Fibroblast of lung (primary cell): ENCODE measurements at places on chromosomes 7 and 10.

- no peak overlapping the region for H3K4me3 ChIP-seq
- H3K36me3 ChIP-seq: no peaks in the 10 kb centered on the region
- no peak for DNase-seq
- no peaks in the 10 kb centered on the region for H3K4me1 ChIP-seq
- H3K27me3 ChIP-seq: no peaks in the 10 kb centered on the region
Observed at GRCh38 chr10:66823301-66823700, 102.5 kb upstream of the LRRTM3 start.

DNA sequence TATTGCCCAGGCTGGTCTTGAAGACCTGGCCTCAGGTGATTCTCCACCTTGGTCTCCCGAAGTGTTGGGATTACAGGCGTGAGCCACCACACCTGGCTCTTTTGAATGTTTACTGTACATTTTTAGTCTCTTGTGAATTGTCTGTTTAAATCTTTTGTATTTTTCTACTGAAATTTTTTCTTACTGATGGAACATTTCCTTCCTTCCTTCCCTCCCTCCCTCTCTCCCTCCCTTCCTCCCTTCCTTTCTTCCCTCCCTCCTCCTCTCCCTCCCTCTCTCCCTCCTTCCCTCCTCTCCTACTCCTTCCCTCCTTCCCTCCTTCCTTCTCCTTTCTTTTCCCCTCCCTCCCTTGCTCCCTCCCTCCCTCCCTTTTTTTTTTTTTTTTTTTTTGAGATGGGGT is 58.0 kb downstream of the DAGLB start:
- H3K36me3 ChIP-seq: peaks cover 16% of the 10 kb centered on the region
- no peak for DNase-seq
- no peak overlapping the region for H3K4me3 ChIP-seq
- no peaks in the 10 kb centered on the region for H3K27me3 ChIP-seq
- peaks cover 20% of the 10 kb centered on the region for H3K4me1 ChIP-seq

- no peaks in the 10 kb centered on the region for H3K36me3 ChIP-seq
- H3K4me3 ChIP-seq: no peak overlapping the region
- no peaks in the 10 kb centered on the region for H3K27me3 ChIP-seq
Observed at GRCh38 chr7:139681463-139681755, 96.4 kb downstream of the HIPK2 start.

- H3K36me3 ChIP-seq: no peaks in the 10 kb centered on the region
- H3K4me3 ChIP-seq: peak overlapping the region; percentile 6
- DNase-seq: peak; percentile 99
Observed at GRCh38 chr7:84412161-84412969, 217.8 kb upstream of the SEMA3A start.

DNA sequence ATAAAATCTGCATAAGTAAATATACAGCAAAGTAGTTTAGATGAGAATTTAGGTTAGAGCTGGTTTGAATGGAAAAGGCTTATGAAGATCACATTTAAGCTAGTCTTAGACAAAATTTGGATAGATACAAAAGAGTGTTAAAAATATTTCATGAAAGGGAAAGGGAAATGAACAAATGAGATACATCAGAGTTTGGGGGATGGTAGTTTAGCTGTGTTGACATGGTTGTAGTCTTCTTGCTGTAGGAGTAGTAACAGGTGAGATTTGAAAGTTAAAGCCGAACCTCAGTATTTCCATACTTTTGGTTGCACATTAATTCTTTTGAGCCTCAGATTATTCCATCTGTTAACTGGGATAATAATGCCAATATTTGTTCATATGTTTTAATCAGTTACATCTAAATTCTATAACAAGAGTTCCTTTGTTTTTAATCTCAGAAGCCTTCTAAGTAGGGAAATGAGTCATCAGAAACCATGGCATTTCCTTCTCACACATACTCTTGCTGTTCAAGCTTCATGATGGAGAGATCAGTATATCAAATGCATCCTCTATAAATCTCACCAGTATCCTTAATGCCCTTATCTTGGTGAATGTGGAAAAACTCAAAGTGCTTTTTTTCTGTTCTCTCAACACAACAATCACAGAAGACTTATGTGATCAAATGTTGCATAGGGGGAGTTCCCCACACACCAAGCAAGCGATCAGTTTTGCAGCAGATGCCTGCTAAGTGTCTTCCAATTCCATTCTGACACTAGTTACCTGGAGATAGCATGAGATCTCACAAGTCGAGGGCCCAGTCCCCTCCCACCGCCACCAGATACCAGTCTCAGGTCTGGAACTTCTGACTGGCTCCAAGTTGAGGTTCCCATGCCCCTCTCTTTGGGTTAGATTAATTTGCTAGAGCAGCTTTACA is 84.7 kb downstream of the MAPK8 start:
- peak; percentile 83 for DNase-seq
- H3K36me3 ChIP-seq: no peaks in the 10 kb centered on the region
- H3K27ac ChIP-seq: no peak overlapping the region
- H3K27me3 ChIP-seq: no peaks in the 10 kb centered on the region
- H3K4me3 ChIP-seq: no peak overlapping the region

DNA sequence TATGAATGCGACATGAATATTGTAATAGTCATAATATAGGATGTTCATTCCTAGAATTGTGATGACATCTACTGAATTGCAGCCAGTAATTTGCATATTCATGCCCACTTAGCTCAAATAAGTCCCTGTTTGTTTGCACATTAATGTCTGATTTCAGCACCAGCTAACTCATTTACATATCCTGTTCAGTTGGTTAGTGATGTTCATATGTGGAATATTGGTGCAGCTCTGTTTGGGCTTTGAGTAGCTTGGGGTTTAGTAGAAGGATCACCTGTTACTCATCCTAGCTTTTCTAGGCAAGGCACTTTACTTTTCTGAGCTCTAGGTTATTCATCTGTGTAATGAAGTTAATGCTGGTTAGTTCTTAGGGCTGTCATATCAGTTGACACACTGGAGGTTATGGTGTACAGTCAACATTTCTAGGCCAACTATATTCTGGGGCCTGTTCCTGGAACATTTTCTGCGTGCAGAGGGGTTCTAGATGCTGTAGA is 238.4 kb downstream of the EXOC4 start:
- no peaks in the 10 kb centered on the region for H3K36me3 ChIP-seq
- DNase-seq: no peak
- H3K4me1 ChIP-seq: no peaks in the 10 kb centered on the region
- no peaks in the 10 kb centered on the region for H3K27me3 ChIP-seq
- H3K27ac ChIP-seq: no peak overlapping the region
- H3K4me3 ChIP-seq: no peak overlapping the region

GRCh38 chr10:125149036-125149679 is 11.2 kb downstream of the CTBP2 start:
- H3K27ac ChIP-seq: peak overlapping the region; percentile 88
- H3K36me3 ChIP-seq: no peaks in the 10 kb centered on the region
- peaks cover 48% of the 10 kb centered on the region for H3K4me1 ChIP-seq
- H3K27me3 ChIP-seq: no peaks in the 10 kb centered on the region
- DNase-seq: peak; percentile 77

DNA sequence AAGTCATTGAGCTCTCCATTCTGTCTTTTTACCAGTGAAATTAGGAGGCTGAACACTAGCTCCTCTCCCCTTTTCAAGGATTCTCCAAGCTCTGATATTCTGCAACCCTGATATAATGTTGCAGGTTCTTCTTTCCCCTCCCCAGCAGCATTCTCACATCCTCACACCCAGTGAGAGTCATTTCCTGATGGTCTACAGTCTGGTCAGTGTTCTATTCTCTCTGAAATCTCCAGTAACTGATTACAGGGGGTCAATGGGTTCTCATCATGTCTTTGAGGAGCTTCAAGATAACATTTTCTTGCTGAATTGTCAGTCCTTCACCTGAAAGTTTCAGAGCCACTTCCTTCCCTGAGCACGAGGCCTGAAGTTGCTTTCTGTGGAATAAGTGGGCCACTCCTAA is 299.4 kb downstream of the PTEN start:
- H3K36me3 ChIP-seq: no peaks in the 10 kb centered on the region
- no peak overlapping the region for H3K27ac ChIP-seq
- no peak overlapping the region for H3K4me3 ChIP-seq
- peaks cover 12% of the 10 kb centered on the region for H3K4me1 ChIP-seq
- no peak for DNase-seq

DNA sequence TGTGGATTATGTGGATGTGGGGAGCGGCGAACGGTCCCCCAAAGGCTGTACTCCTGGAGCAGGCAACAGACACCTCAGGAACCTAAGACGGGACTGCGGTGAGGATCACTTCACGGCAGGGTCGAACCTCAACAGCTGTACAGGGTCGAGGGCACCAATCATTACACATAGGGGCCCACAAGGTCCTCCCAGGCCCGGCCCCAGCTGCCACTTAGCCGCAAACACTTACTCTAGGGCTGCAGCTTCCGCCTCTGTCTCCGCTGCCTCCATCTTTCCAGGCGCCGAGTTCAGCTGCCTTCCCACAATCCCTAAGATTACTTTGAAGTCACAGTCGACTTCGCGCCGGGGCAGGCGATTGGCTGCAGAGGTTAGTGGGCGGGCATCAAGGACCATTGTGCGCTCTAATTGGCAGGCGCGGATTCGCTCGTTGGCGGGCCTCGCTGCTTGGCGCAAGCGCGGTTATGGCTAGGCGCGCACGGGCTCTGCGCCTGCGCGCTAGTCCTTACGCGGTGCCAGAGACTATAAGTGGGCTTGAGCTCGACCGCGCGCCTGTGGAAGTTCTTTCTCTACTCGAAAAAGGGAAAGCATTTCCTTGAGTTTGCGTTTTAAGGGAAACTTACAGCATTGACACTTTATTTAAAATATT is at the start of gene ZWINT:
ZWINT (minus strand) TSS at position 293 of the 646 bp plus-strand sequence; CDS start at position 270, 23 bp downstream.
- H3K27ac ChIP-seq: peak within 1 kb of the TSS; percentile 68
- H3K36me3 ChIP-seq: peaks cover 3% of the 10 kb centered on the region
- peak within 1 kb of the TSS; percentile 75 for H3K4me3 ChIP-seq

- H3K27me3 ChIP-seq: no peaks in the 10 kb centered on the region
- H3K4me3 ChIP-seq: no peak overlapping the region
- DNase-seq: no peak
- H3K27ac ChIP-seq: no peak overlapping the region
- H3K4me1 ChIP-seq: no peaks in the 10 kb centered on the region
Observed at GRCh38 chr7:40784176-40784575, 649.4 kb downstream of the SUGCT start.
